ENCODE measurements at places on chromosomes 2 and 18.

GRCh38 chr18:10410472-10411308 is 43.7 kb upstream of the APCDD1 start:
- no peak for DNase-seq

DNA sequence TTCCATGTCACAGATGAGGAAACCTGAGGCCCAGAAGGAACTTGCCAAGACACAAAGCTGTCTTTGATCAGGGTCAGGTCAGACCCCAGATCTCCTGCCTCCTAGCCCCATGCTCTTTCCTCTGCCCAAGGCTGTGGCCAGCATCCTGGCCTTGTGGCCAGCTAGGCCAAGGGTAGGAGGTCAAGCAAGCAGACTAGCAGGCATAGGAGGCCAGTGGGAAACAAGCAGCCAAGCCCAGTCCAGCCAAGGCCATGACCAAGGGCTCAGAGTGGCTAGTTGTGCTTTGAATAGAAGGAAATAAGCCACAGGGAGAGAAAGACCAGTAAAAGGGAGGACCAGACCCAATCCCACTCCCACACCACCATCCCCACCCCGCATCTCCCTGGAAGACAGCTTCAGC is 30.4 kb downstream of the KCNK3 start:
- peak; percentile 53 for DNase-seq

DNA sequence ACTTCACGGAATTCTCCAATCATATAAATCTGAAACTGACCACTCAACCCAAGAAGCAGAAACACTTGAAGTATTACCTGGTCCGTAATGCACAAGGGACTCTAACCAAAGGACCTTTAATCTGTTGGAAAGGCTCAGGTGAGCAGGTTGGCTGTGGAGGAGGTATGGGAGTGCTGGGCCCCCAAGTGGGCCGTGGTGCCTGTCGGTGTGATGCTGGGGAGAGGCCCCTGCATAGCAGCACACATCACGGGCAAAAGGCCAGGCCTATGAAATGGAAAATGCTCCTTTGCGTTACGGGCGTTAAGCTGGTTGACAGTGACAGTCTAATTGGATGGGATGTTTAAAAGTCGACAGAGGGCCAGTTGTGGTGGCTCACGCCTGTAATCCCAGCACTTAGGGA is 42.6 kb downstream of the GREB1 start:
- DNase-seq = no peak

DNA sequence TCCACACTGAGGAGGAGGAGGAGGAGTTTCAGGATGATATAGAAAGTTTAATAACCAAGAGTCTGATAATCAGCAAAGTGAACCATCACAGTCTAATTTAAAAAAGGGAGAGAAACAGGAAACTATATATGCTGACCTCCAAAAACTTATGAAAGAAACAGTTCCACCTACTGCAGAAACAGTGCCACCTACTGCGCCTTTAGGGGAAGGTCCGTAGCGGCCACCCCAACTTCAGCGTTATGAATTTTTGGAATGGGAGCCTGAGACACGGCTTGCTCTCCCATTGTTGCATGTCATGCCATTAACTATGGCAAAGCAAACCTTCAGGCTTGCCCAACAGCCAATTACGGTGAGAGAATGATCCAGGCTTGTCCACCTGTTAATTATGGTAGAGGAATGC is 1719.2 kb upstream of the LRRTM1 start:
- no peak for DNase-seq

GRCh38 chr2:181411105-181411849 is 45.9 kb upstream of the ITGA4 start:
- no peak for DNase-seq

DNA sequence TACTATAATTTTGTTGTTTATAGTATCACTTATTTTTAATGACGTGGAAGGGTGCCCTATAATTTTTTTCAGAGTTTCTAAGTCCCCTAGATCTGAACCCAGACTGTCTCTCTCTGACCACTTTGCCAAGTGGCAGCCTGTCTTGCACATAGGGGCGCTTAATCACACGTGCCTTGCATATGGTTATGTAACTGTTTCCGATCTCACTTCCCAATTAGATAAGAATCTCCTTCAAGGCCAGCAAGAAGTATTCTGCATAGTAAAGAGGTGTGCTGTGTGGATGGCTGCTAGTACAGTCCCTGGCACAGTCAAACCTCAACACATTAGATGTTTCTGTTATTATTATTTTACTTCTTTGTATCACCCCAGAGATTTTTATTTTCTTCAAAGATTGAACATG is 197.8 kb upstream of the SIX2 start:
- no peak for DNase-seq

Data from fibroblast of gingiva (primary cell).